ENCODE measurements at places on chromosomes 7 and 10.

DNA sequence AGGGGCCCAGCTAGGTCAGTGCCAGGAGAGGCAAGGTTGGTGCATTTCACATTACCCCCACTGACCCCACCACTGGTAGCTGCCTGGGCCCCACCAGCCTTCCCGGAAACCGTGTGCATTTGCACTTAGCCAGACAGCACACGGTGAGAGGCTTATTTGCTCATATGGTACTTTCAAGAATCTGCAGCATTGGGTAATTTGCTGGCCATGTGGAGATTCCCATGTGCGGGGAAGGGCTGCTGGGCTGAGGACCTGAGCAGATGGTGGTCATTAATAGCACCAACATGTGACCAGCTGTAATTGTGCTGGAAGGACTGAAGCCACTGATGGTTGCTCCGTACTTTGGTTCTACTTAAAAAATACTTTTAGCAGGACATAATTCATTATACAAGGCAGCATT, 323.8 kb downstream of the DPP6 start:
- DNase-seq: no peak

DNA sequence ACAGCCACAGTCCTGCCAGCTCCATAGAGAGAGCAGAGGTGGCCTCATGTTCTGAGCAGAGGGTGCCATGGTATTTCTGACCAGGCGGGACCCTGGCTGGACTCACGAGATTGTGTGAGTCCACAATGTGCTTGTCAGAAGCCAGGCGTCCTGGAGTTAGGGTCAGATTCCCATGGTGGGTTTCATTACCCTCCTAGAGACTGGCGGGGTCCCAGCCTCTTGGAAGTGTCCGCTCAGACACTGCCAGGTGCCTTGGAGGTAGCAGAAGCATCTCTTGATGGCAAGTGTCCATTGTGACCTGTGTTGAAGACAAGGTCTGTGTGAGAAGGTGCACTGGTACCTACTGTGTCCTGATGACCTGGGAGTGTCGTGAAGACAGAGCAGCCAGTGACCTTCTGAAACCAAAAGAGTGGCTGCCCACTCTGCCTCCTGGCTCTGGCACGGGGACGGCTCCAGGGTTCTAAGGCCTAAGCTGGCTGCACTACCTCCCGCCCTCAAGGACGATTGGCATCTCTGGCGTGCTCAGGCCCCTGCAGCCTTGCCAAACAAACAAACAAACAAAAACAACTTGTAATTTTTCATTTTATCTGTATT, 56.8 kb downstream of the MGMT start:
- DNase-seq: no peak

DNA sequence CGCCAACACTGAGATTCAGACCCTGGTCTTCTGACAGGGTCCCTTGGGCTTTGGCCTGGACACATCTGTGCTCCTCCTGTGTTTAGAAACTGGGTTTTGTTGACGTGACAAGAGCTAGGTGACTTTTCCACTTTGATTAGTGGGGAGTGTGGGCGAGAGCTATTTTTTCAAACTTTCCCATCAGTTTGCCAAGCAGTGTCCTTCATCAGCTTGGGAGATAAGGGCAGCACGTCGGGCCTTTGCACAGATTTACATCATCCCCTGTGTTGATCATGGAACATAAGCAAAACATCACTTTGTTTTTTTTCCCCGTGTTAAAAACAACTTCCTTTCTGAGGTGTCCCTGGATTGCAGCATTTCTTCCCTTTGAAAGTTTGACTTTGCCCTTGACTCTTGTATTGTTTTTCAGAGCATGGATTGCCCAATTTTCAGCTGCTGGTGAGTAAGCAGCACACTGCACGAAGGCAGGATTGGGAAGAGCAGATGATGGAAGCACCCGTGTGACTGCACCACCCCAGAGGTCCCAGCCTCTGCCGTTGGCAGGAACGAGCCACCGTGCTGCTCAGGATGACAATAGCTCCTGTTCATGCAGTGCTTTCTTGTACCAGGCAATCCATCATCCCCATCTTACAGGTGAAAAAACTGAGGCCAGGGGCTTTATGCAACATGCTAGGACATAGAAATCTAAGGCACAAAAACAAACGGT, 6.4 kb upstream of the IGFBP1 start:
- no peak for DNase-seq

DNA sequence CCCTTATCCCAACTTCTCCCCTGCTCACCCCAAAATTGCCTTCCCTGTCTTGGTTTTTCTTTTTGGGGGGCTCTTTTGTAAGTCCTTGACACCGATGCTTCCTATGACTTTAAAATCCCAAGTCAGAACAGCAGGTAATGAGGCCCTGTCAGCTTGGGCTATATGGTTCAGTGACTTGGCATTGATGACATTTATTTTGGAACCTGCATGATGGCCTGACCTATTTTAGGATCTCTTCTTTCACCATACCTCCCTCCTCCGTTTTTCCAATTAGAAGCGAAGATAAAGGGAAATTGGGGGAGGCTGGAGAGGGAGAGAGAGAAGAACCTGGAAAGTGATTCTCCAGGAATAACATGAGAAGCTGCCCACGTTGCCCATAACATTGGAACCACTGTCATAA, 424.9 kb upstream of the AUTS2 start:
- no peak for DNase-seq

DNA sequence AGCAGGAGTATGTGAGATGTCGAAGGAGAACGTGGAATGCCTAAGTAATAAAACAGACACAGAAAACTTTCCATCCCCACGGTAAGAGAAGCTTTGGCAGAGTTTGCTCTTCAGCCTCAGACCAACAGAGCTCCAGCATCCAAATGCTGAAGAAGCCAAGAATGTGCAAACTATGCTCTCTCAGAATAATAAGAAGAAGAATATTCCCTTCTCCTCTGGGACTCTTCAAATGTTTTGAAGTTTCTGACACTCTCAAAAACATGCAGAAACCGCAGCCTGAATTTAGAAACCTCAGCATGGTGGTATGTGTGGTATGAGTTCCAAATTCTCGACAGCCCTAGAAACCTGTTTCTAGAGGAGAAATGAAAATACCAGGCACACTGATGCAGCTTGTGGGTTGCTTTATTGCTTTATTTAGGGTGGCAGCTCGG, 113.3 kb downstream of the KCNMA1 start:
- DNase-seq: no peak

DNA sequence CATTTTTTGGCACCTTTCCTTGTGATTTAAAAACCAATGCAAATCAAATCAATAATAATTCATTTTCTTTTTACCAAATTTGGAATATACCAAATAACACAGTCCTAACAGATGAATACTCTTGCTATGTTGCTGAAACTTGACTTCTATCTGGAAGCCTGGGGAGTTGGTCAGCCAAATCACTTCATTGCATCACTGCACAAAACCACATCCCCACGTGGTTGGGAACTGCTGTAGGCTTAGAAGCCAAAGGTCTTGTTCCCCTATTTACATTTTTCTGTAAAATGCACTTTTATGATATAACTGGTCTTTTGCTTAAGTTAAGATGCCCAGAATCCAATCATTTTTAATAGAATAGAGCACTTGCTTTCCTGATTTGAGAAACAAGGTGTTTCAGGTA, 15.2 kb downstream of the GPR85 start:
- no peak for DNase-seq

- no peak for DNase-seq
Observed at GRCh38 chr10:90605506-90605905, 252.3 kb downstream of the HTR7 start.

DNA sequence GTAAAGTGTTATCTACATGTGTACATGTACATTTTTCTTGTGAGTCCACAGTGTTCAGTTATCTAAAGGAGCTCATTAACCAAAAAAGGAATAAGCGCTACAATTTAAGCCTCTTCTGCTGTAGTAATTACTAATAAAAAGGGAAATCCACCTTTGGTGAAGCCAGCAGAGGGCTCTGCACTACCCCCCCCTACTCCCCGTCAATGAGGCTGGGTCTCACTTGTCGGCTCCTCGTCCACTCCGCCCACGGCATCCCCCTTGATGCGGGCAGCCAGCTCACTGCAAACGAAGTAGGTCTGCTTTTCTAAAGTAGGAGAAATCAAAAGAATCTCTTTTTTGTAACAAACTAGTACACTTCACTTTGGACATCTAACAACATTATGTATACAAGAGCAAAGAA, 4.7 kb upstream of the WASHC2A start:
- no peak for DNase-seq

DNA sequence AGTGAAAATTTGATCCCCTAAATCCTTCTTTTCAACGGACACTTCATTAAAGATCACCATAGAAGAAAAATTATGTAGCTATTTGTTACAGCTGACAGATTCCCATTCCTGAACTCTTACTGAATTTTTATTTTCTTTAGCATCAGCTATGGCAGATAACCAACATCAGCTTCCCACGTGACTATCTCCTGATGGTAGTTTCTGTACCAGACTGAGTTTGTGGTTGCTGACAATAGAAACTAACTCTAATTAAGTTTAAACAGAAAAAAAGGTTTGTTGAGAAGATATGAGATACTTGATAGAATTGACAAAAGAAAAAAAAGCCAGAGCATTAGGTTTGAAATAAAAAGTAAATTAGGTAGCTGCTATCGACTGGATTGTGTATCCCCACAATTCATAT, 101.8 kb downstream of the DYNC1I1 start:
- no peak for DNase-seq

DNA sequence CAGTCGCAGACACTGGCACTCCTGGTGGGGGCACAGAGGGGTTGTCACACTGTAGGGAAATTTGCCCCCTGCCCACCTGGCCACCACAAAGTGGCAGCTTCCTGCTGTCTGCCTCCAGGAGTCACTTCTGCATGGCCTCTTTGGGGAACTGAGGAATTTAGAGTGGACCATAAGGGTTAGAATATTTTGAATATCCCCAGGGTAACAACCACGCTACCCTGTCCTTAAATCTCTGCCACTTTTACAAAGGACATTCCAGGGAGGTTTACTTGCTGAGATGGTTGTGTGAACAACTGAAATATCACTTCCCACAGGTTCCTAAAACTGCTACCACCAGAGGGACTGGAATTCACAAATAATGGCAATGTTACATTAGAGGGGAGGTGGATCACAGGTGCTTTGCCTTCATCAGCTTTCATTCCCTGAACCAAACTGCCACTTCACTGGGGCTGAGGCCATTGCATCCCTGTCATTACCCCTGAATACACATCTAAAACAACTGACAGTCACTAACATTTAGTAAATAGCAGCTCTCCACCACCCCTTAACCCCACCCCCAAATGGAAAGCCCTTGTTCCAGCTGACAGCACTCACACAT, 88.1 kb upstream of the IFRD1 start:
- DNase-seq: peak; percentile 38

GRCh38 chr7:32037650-32038198, 32.5 kb downstream of the PDE1C start:
- DNase-seq: no peak

DNA sequence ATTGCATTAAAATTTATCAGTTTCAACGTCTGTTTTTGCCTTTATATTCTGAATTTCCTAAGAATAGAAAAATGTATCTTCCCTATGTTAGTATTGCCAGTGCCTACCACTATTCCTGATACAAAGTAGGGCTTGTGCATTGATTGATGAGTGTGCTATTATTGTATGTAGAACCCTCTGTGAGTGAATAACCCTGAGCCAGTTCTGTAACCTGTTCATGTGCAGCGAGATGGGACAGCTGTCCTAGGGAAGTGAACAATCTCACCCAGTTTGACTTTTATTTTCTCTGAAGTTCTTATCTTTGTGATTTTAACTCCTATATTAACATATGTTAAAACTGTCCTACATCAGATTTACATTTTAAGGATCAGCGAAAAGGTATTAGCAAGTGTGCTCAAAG, 178.4 kb upstream of the ADO start:
- DNase-seq: no peak

GRCh38 chr10:21020545-21020944, 123.4 kb upstream of the NEBL start:
- DNase-seq: no peak

DNA sequence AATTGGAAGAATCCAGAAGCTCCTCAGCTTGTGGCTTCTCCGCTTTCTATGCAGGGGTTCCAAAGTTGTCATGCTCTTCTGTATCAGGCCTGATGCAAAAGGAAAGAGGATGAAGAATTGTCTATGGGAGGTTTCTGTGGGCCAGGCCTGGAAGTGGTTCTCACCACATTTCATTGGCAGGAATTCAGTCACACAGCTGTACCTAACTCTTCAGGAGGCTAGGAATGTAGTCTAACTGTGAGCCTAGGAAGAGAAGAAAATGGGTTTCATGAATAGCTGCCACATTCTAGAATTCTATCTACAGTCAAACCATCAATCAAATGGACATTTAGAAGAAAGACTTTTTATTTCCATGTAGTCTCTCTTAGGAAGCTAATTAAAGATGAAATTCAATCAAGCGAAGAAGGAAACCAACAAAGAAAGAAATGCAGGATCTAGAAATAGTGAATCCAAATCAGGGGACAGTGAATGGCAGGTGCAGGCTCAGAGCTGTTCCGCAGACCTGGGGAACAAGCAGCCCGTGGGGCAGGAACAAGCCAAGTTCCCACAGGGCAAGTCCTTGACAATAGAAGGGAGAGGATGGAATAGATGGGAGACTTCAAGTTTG, 25.4 kb upstream of the USP6NL start:
- no peak for DNase-seq

DNA sequence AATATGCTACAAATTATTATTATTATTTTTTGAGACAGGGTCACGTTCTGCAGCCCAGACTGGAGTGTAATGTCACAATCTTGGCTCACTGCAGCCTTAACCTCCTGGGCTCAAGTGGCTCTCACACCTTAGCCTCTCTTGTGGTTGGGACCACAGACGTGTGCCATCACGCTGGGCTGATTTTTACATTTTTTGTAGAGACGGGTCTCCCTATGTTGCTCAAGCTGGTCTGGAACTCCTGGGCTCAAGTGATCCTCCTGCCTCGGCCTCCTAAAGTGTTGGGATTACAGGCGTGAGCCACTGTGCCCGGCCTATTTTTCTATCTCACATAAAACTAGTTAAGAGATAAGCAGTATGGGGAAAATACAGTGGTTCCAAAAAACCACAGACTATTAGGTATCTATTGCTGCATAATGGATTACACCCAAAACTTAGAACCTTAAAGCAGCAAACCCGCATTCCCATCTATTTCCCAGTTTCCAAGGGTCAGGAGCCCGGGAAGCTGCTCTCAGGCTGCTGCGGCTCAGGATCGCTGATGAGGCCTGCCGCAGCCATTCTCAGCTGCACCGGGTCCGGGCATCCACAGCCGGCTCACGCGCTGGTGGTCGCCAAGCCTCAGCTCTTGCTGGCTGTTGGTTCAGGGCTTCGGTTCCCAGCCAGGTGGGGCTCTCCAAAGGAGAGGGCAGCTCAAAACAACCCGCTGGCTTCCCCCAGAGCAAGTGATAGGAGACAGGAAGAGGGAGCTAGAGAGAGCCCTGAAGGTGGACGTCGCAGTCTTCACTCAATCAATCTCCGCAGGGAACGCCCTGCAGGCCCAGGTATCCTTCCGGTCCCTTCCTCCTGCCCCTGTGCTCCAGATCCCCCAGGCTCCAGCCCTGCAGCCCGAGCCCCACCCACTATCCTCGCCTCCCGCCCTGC, 128.2 kb downstream of the UBE2H start:
- peak; percentile 78 for DNase-seq

DNA sequence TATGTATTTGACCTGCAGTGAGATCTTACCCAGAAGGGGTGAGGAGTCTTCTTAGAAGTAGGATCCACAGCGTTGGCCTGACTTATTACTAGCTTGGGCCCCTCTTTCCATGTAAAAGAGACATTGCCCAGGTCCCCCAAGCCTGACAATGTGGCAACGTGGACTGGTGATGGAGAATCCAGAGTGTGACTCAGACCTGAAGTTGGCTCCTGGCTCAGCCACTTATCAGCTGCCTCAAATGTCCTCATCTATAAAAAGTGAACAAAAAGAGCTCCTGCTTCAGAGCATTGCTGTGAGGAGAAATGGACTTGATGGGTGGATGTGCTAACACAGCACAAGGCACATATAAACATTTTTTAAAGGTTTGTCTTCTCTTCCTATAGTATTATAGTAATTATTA, 35.4 kb upstream of the TECTB start:
- DNase-seq: no peak

GRCh38 chr10:3806603-3807002, 21.6 kb upstream of the KLF6 start:
- no peak for DNase-seq

Data from DMS79 (cell line).